ENCODE measurements at places on chromosomes 7 and 10.

GRCh38 chr7:2084781-2085505, 147.8 kb downstream of the MAD1L1 start:
- DNase-seq, result no peak

DNA sequence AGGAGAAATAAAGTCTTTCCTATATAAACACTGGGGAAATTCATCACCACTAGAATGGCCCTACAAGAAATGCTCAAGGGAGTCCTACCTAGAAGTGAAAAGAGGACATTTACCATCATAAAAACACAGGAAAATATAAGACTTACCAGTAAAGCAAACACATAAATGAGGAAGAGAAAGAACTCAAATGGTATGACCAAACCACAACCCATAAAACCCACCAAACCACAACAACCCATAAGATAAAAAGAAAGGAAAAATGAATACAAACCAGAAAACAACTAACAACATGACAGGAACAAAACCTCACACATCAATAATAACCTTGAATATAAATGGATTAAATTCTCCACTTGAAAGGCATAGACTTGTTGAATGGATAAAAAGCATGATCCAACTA, 71.9 kb upstream of the DIP2C start:
- DNase-seq, result no peak

- no peak for DNase-seq
These were observed 25.3 kb downstream of the ANXA8 start for GRCh38 chr10:47458466-47459154.

DNA sequence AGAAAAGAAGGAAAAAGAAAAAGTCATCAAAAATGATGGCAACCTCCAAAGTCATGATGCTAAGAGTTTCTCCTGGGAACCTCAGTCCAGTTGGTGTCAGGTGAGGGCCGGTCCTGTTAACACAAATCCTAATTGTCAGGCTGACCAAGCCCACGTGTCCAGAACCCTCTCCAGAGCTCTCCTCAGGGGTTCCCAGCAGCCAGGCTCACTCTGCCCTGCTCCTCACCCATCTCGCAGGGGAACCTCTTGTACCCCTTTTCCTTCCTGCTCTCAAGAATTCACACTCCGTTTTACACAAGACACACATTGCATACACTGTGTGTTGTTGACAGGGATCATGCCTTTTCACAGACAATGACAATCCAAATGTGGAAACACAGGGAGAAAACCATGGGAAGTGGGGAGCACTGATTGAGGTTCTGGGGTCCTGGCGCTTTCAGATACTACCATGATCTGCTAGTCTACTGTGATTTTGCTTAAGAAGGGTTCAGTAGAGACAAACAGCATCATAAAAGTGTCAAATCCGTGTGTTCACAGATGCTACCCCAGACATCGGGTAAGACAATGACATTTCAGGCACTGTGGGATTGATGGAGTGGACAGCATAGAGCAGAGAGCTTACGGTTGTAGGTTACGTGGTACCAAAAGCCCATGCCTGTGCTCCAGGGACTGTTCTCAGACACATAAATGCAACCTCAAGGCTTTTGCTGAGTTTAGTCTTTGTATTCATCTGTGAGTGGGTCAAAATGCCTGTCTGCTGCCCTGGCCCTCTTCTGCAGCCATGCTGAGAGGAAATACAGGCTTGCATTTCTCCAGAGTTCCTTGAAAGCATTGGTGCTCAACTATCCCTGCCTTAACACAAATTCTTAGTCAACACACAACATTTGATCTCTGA, 16.0 kb downstream of the IL2RA start:
- no peak for DNase-seq

DNA sequence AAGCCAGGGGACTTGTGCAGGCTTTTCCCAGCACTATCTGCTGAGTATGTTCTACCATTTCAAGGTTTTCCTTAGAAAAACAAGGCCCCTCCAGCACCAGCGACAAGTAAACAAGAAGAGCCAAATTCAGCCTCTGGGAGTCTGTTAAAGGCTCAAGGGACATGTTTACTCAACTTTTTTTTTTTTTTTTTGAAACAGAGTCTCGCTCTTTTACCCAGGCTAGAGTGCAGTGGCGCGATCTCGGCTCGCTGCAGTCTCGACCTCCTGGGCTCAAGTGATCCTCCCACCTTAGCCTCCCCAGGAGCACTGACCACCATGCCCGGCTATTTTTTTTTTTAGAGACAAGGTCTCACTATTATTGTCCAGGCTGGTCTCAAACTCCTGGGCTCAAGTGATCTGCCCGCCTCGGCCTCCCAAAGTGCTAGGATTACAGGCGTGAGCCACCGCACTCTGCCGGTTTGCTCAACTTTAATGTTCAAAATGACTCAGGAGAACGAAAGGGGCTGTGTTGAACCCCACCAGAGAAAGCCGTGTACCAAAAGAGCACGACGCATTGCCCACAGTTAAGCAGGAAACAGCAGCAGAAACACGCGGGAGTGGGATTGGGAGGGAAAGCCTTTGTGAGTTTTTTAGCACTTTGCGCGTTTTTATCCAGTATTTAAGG, 772 bp downstream of the PRDX3 start:
- DNase-seq, result peak; percentile 29

- DNase-seq, result no peak
These were observed 144.5 kb downstream of the PPP1R3A start for GRCh38 chr7:113774182-113774807.

GRCh38 chr10:132395704-132396493, 1.1 kb upstream of the PWWP2B start:
- DNase-seq, result no peak

DNA sequence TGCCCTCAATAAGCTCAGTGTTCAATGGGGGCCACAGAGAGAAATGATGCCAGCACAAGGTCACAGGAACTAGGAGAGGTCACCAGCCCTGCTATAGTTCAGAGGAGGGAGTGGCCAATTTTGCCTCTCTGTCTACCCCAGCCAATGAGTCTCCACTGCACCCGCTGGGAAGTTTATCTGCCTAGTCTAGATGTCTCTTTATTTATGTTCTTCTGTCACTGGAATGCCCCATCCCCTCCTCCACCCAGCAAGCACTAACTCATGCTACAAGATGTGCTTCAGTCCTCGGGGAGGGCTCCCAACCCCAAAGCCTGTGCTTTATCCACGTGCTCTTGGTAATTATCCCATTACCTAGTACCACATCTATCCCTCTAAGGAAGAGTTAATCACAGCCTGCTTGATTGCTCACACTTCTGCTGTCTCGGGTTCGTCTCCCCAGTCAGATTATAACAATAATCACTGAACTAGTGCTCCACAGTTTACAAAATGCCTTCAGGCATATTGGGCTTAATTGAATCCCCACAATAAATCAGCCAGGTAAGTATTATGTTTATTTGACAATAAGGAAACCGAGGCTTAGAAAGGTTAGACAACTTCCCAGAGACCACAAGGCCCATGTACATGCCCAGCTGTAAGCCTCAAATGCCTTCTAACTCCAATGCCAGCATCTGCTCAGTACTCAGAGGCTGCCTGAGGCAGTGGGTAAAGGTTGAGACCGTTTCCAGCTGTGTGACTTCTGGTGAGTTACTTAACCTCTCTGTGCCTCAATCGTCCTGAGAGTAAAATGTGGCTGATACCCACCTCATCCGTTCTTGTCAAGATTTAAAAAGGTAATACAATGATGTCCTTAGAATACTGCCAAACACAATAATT, 3.9 kb downstream of the HIP1 start:
- no peak for DNase-seq

GRCh38 chr10:125043841-125044658, 102.1 kb downstream of the ZRANB1 start:
- no peak for DNase-seq

- no peak for DNase-seq
These were observed 100.9 kb downstream of the FAS start for GRCh38 chr10:89091496-89091895.

DNA sequence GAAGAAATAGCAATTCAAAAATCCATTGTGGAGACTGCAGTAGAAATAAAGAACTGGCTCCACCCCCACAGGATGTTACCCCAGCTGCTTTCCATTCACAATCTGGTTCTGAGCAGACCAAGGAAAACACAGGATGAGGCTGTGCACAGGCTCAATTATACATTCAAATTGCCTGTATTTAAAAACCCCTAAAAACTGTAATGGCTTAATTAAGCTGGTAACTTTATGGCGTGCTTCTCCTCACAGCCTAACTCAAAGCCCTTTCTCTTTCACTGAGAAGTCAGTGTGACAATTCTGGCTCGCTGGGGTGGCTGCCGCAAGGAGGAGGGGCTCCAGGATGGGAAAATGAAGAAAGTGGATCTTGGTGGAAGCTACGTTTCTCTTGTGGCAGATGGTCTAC, 1191.1 kb downstream of the SORCS1 start:
- no peak for DNase-seq

DNA sequence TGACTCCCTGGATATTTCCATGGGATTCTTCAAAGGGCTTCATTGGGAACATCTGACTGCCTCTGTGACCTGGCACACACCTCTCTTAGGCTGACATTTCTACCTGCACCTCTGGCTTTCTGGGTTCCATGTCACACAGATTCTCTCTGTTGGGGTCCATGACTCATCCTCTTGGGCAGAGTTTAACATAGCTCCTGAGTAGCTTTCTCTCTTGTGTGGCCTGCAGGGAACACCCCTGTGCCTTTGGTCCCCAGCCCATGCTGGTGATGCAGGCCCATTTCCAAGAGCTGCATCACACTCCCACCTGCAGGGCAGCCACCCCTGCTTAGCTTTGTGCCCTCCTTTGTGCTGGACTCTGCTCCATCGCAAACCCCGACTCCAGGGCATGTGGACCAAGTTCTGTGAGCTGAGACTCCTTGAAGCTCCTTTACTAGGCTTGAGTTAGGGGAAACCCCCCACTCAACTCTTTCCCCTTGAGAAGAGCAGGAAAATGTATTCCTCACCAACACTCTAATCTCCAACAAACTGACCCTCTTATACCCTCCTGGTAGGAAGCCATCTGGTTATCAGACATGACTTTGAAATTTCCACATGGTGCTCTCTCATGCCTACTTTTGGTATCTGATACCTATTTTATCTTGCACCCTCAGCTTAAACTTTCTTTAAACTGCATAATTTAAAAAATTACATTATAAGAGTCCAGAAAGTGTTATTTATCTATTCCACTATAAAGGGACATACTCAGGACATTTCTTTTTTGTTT, 93.3 kb downstream of the ZNF777 start:
- DNase-seq, result no peak

DNA sequence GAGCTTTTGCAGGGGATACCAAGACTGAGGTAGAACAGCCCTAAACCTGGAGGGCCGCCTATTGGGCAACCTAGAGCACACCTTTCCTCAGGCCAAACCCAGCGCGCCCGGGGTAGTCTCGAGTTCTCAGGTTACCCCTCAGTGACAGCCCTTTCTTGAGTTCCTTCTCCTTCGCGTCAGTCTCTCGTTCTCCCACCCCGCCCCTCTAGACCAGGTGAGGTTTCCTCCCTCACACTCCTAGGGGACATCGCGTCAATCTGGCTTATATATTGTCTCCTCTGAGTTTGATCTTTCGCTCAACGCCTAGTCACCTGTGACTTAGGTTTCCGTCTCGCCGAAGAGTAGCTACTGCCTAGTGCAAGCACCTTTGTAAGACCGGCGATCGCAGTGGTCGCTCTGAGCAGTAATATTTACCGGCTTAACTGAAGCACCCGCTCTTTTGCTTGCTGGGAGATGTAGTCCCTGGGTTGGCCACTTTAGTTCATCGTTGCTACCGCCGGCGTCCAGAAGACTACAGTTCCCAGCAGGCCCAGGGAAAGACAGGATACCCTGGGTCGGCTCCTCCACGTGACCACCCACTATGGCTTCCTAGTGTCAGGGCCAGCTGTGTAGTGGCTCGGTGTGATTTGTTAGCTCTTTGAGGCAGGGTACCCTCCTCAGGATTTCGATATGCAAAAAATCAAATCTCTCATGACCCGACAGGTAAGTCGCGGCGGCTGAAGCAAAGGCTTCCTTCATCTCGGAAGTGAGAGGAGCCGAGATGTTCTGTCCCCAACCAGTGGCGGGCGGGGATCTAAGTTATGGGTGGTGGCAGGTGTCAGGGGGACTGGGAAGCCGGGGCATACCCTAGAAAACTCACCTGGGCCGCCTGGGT, at the start of gene VPS50:
Gene VPS50 (plus strand): TSS at position 568 of the 874 bp plus-strand sequence. CDS start 102 bp downstream, at position 670.
- peak; percentile 91 for DNase-seq

DNA sequence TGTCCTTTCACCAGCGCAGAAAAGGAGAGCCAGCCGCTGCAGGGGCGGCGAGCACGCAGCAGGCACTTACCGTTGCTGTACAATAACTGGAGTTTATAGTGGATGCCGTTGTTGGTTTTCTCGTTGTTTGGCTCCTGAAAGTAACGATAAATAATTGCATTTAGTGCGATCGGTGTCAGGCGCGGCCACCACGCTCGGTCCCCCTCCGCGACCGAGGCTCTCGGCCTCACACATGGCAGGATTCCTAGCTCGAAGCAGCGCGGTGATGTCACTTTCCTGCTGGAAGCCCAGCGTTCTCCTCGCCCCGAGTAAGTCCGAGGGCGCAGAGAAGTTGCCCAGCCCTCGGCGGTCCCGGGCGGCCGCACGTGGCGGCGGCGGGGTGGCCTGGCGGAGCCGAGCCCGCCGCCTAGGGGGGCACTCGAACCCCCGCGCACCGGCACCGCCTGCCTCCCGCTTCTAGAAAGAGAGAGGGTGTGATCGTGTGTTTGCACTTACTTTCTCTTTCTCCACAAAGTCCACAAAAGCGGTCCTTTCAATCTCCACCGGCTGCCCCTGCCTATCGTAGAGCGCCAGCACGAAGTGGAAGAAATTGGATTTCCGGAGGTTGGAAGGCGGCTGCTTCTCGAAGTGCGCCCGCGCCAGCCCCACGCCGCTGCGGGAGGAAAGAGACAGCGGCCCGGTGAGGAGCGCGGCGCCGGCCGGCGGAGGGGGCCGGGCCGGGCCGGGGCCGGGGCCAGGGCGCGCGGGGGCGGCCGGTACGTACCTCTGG, 1.0 kb downstream of the EBF3 start:
- DNase-seq, result no peak

GRCh38 chr7:80839855-80840254, 79.0 kb downstream of the SEMA3C start:
- DNase-seq, result no peak

GRCh38 chr10:49150426-49150825, 16.6 kb upstream of the FAM170B start:
- DNase-seq, result no peak

DNA sequence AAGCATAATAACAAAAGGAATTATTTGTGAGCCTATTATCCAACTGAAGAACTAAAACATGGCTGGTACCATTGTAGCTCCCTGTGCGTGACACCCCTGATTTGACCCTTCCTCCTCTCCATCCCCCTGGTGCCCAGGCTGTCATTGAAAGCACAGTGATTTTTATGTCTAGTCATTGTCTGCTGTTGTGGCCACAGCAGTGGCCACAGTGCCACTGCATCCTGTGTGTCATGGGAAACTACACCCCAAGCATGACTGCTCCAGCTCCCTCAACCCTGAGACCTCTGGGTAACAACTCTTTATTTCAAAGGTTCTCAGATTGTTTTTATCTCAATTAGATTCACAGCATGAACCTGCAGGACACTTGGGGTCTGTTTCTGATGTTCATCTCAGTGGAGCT, 52.0 kb downstream of the ERLIN1 start:
- DNase-seq, result no peak

- DNase-seq, result no peak
These were observed 380.3 kb upstream of the SEMA3C start for GRCh38 chr7:81298951-81299666.

Measured in CD4-positive, alpha-beta T cell treated with Interleukin-6 for 4 hours (primary cell).